ENCODE measurements at places on chromosomes 6 and 20.

DNA sequence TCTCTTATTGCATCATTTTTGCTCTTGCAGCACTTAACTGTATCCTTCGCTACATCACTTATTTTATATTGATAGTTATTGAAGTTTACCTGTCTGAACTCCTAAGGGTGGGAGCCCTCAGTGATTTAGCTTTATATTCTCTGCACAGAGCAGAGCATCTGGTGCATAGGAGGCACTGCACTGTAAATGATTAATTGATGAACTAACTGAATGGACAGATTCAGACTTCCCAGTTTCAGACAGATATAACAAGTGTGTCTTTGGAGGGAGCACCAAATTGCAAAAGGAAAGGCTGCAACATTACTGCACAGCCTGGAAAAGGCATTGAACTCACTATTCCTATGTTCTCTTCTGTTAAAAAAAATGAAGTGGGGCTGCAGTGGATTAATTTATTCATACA, 160.3 kb downstream of the EDN1 start:
- DNase-seq = no peak

- no peak for DNase-seq
These were observed 96.8 kb downstream of the PSMB1 start for GRCh38 chr6:170456334-170456733.

DNA sequence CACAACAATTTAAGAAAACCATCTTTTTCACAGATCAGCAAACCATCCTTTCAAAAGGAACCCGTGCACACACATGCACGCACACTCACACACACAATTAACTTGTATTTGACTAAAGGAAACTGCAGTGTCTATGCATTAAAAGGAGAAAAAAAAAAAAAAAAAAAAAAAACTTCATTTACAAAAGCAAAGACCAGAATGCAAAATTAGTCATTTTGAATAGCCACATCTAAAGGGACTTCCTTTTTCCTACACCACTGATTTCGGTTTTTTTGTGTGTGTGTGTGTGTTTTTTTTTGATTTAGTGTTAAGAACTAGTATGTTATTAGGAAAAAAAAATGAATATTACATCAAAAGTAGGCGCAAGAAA, 6.3 kb downstream of the ZMYND8 start:
- DNase-seq = no peak

- no peak for DNase-seq
These were observed 47.1 kb upstream of the FOXP4 start for GRCh38 chr6:41498968-41499599.

DNA sequence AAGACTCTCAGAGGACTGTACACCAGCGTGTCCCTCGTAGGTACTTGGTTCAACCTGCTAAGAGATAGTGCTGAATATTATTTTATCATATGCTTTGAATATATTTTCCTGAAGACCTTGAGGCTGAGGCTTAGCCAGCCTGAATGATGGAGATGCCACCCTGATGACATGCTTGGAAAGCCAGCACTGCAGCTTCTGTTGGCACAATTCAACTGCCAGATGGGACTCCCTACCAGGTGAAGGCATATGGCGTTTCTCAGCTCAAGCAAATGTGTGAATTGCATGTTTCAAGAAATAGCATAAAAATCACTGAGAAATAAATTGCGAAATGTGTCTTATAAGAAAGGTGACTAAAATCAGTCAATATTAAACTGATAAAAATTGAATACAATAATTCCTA, 228.1 kb upstream of the CST7 start:
- DNase-seq = no peak

- no peak for DNase-seq
These were observed 3.1 kb downstream of the TNF start for GRCh38 chr6:31578184-31579118.

GRCh38 chr20:38141204-38141888, 23.7 kb downstream of the TGM2 start:
- no peak for DNase-seq

DNA sequence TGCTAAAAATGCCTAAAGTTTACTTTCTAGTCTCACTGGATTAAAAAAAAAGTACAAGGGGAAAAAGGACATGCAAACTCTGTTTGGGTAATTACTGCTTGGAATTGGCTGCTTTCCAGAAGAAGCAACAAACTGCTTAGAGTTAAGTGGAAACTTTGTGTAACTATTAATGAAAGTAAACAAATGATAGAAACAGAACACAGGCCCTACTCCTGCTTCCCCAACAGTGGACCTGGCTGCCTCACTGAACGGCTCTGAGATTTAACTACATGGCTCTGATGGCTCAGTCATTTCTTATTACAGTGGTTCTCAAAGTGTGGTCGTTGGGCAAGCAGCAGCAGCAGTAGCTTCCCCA, 108.5 kb downstream of the MAN1A1 start:
- no peak for DNase-seq

- no peak for DNase-seq
These were observed 3.3 kb downstream of the TAB2 start for GRCh38 chr6:149320796-149321195.

DNA sequence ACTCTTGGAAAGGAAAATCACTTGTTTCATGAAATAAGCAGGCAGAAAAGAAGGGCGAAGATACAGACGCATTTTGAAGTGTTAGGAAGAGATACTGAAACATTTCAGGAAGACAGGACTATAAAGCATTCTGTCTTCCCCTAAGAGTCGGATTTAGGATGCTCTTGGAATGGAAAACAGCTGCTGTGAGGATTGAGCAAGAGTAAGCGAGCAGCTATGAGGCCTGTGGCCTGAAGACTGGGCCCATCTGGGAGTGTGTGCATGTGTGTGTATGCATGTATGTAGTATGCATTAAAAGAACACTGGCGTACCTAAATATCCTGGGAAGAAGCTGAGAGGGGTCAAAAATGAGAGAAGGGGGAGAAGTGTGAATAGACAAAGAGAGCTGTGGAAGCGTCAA, 83.6 kb downstream of the SIM1 start:
- DNase-seq = no peak
